ENCODE measurements at places on chromosomes 5 and 9.

DNA sequence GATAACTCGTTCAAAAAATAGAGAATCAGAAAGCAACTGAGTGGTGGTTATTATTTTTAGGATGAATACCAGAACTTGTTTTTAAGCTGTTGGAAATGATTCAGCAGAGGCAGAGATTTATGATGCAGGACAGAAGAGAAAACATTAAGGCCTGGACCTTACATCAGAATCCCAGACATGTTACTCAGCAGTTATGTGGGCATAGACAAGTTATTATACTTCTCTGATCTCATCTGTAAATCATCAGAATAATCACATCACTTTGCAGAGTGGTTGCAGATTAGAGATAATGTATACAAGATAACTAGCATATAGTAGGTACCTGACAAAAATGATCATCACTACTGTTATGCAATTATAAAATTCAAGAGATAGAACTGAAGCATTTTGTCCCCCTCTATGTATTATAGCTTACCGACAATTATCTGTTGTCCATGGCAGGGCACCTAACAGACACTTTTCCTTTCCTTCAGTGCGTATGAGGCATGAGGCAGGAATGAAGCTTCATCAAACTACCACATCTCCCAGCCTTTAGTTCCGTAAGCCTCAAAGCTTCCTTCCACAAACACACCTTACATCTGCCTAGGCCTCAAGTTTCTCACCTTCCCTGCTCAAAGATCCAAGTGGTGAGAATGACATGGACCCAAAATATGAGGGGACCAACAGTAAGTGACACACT lies 165.9 kb downstream of the DENND1A start:
- DNase-seq = no peak

DNA sequence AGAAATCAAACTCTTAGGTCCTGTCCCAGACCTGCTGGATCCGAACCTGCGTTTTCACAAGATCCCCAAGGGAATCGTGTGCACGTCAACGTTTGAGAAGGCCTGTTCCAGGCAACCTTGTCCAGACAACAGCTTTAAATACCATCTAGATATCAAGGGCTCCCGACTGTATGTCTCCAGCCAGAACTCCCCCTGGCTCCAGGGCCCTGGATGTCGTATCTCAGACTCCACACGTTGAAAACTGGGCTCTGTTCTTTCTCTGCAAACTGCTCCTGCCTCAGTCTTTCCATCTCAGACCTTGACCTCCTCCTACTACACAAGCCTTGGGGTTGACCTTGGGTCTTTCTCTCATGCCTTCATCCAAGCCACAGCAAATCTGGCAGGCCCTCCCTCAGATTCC lies 5.8 kb upstream of the ENG start:
- DNase-seq = no peak

GRCh38 chr9:135442075-135442474 lies 37.5 kb upstream of the PPP1R26 start:
- no peak for DNase-seq

GRCh38 chr5:76483433-76483832 lies 80.3 kb downstream of the IQGAP2 start:
- DNase-seq = no peak

- DNase-seq = no peak
Observed at GRCh38 chr5:759111-759751, 25.3 kb downstream of the ZDHHC11B start.

DNA sequence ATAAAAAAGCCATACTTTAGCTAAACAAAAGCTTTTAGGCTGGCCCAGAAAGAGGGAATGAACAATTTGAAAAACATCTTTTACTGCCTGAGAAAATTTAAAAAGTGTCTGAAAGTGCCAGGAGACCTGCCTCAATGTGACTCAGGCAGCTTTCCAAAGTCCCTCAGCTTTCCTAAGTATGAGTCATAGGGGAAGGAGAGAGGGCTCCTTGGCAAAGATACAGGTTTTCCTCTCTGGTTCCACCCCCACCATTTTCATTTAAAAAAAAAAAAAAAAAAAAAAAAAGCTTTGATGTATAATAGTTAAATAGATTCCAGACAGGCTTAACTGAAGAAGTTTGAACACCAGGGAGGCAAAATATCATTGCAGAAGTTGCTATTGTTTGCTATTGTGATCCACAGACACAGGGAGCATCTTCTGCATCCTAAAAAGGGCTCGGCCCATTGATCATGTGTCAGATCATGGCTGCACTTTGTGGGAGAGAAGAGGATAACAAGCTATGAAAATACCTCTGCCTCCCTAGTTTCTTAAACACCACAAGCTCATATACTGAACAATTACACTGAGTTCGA lies 71.5 kb downstream of the MRPS27 start:
- no peak for DNase-seq

GRCh38 chr5:134857401-134857800 lies 11.6 kb downstream of the C5orf24 start:
- no peak for DNase-seq

DNA sequence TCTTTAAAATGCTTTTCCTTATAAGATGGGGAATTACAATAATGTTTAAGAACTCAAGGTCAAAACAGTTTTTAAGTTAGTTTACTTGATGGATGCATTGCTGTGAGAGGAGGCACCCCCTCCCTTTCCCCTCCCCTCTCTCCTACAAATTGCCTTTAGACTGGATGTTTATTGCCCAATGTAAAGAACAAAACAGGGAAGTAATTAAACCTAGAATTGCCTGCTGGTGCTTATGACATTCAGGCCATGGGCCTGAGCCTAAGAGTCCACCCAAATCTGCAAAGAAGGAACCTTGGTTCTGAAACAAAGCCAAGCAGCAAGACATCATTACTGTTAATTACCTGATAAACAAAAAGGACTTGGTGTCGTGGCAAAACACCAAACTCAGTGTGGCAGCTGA lies 630.3 kb downstream of the ISL1 start:
- DNase-seq = no peak

DNA sequence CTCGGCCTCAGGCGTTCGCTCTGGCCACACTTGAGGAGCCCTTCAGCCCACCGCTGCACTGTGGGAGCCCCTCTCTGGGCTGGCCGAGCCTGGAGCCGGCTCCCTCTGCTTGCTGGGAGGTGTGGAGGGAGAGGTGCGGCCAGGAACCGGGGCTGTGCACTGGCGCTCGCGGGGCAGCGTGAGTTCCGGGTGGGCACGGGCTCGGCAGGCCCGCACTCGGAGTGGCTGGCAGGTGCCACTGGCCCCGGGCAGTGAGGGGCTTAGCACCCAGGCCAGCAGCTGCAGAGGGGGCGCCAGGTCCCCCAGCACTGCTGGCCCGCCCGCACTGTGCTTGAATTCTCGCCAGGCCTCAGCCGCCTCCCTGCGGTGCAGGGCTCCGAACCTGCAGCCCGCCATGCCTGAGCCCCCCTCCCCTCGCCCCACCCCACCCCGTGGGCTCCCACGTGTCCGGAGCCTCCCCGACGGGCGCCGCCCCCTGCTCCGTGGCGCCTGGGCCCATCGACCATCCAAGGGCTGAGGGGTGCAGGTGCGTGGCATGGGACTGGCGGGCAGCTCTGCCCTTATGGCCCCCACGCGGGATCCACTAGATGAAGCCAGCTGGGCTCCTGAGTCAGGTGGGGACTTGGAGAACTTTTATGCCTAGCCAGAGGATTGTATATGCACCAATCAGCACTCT lies 138.2 kb downstream of the PDZD2 start:
- no peak for DNase-seq

GRCh38 chr9:33737811-33738606 lies 57.4 kb upstream of the PRSS3 start:
- no peak for DNase-seq

DNA sequence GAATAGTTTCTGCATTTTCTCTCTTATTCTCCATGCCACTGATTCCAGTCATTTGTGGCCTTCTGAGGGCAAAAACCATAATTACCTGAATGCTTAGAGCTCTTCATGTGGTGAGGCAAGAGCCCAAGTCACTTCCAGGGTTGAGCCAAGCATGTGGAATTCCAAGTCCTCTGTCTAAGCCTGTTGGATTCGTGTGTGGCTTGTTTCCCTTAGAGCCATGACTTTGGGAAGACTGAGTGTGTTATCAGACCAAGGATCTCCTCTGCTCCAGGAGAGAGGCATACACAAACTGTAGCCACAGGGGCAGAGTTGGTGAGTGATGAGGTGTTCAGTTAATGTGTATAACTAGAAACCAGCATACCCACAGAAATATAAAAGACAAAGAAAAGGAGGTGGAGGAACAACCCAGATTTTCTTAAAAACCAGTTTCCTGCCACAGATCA lies 27.1 kb downstream of the SLC22A5 start:
- DNase-seq = no peak

DNA sequence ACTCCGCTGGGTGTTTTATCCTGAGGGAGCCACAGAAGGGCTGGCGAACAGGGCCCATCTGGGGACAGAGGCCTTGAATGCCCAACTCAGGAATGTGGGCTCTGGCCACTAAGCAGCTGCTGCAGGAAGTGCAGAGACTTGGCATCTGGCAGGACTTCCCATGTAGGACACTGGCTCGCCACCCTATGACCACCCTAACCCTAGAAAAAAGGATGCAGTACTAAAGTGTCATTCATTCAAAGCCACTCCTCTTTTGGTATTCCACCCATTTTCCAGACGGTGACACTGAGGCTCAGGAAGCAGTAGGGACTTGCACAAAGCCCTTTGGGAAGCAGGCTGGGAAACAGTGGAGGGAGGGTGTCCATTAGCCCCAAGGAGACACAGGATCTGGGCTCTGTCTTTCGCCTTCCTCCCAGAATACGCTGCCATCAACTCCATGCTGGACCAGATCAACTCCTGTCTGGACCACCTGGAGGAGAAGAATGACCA lies 3.0 kb downstream of the BBLN start:
- DNase-seq = no peak

GRCh38 chr9:138022121-138022741 lies 144.6 kb downstream of the CACNA1B start:
- no peak for DNase-seq

- no peak for DNase-seq
Observed at GRCh38 chr9:135925496-135926133, 18.3 kb upstream of the CAMSAP1 start.

DNA sequence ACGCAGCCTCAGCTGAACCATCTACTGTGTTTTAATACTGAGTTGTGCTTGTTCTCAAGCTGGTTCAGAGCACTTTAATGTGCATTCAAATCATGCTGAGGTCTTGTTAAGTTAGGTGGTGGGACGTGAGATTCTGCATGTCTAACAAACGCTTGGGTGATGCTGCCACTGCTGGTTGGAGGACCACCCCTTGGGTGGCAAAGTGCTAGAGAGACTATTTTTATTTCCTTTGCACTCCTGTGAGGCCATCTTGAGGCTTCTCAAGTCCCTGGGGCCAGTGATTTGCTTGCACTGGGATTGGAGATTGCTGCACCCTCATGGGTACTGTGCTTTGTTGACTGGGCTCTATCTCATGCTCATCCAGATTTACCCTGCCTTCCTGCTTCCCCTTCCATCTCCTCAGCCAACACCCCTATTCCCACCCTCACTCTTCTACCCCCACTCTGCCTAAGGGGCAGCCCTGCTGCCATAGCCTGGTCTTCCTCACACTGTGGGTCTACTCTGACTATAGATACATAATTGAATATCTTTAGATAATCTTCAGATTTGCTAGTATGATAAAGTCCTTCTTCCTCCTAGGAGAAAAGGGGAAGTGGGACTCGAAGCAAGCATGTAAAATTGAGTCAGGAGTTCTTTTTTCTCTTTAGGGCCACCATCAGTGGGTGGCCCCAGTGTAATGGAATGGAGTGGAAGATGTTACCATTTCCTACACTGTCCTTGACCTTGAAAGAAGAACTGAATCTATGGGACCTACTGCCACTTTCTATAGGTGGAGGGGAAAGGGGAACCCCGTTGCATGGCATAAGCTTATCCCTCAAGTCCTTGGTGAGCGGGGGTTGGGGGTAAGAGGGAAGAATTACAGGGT lies 45.1 kb upstream of the SUB1 start:
- no peak for DNase-seq

GRCh38 chr5:39513236-39513635 lies 88.5 kb upstream of the DAB2 start:
- DNase-seq = no peak

GRCh38 chr5:153863951-153864350 lies 174.8 kb downstream of the FAM114A2 start:
- DNase-seq = no peak

DNA sequence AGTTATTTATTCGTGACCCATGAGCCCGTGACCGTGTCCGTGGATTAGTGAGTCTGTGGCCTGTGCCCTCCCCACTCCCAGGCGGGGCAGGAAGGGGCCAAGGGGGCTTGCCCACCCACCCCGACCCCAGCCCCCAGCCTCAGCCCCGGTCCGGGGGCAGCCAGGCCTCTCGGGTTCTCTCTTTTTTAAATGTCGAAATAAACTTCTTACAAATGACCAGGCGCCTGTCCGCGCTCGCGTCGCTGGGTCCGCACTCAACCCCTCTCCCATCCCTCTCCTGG lies 7.6 kb downstream of the BARHL1 start:
- DNase-seq = no peak
